Left colon (tissue), 2 donors: ENCODE measurements at places on chromosomes 7 and 10.

GRCh38 chr7:51455086-51455485 is 138.5 kb upstream of the COBL start:
- no peak for DNase-seq

DNA sequence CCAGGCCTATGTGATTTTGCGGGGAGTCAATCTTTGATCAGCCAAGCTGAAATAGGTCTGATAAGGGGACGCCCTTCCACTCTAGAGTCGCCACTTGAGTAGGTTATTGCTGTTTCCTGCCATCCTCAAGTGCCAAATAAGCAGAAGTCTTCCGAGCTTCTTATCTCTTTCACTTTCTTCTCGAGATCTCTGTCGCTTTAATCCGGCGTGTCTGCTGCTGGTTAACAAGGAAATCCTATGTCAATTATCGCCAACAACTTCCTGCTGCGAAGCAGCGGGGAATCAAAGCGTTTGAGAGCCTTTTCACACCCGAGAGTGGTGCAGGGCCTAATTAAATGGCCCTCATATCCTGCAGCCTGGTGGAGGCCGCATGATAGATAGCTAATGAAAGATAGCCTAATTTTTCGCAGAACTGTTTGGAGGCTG is 215.9 kb downstream of the RAB11FIP2 start:
- DNase-seq = peak; percentile 39

GRCh38 chr7:6443372-6443941 is 4.3 kb downstream of the DAGLB start:
- DNase-seq = no peak

GRCh38 chr7:129557686-129558481 is 53.6 kb upstream of the NRF1 start:
- no peak for DNase-seq

DNA sequence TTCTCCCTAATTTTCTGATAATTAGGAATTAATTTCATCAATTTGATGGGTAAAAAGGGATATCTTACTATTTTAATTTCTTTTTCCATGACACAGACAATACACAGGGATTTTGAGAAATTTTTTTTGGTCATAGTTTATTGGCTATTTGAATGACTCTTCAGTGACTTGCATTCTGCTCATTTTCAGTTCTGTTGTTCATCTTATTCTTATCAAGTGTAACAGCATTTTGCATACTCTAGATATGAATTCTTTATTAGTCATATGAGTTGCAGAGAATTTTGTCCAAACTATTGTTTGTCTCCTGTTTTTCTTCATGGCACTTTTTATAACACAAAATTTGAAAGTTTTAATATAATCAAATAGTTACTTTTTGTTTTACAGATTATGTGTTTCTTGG is 41.7 kb downstream of the MKLN1 start:
- no peak for DNase-seq

- DNase-seq = no peak
These were observed 665.6 kb downstream of the MAGI2 start for GRCh38 chr7:78787854-78788253.

- DNase-seq = no peak
These were observed 303.0 kb upstream of the DKK1 start for GRCh38 chr10:52011118-52011517.

- DNase-seq = no peak
These were observed 577.3 kb upstream of the GALNT17 start for GRCh38 chr7:70554646-70555045.

DNA sequence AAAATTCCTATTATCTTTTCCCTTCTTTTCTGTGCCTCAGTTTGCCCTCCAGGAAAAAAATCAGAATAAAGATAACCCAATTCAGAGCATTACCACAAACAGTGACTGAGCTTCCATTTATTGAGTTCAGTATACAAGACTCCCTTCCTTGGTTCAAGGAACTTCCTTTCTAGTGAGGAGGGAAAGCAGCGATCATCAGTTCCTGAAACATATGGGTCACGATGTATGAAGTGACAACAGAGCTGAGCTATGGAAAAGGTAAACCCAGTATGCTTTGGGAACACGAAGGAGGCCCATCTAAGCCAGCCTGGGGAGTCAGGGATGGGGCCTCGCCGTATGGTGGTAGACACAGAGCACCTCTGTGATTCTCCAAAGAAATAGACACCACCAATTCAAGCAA is 15.8 kb downstream of the C10orf71 start:
- DNase-seq = no peak

- no peak for DNase-seq
These were observed 101.5 kb downstream of the ZNF92 start for GRCh38 chr7:65475040-65475726.

DNA sequence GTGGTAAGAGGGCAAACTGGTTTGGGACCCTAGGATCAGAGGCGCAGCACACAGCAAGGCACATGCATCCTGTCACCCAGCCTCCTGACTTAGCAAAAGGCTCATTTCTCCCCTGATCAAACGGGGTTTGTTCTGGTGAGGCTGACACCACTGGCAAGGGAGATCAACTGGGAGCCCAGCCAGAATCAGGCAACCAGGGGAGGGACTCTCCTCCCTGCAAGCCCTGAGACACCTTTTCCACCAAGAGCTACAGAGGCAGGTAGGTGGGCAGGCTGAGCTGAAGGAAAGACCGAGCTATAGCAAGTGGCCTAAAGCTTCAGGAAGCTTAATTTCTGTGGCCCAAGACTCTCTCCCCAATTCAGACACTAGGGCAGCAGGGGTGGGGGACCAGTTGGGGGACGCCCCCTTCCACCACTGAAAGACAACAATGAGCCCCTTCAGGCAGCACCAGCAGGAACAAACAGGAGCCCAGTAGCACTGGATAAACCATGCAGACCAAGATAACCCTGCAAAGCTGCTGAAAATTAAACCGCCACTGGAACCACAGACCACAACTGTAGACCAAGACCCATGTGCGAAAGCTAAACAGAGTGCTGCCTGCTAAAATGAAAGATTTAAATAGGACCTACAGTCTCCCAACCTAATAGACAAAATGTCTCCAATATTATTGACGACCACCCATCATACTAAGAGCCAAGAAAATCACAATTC is 27.1 kb upstream of the SAR1A start:
- DNase-seq = no peak

DNA sequence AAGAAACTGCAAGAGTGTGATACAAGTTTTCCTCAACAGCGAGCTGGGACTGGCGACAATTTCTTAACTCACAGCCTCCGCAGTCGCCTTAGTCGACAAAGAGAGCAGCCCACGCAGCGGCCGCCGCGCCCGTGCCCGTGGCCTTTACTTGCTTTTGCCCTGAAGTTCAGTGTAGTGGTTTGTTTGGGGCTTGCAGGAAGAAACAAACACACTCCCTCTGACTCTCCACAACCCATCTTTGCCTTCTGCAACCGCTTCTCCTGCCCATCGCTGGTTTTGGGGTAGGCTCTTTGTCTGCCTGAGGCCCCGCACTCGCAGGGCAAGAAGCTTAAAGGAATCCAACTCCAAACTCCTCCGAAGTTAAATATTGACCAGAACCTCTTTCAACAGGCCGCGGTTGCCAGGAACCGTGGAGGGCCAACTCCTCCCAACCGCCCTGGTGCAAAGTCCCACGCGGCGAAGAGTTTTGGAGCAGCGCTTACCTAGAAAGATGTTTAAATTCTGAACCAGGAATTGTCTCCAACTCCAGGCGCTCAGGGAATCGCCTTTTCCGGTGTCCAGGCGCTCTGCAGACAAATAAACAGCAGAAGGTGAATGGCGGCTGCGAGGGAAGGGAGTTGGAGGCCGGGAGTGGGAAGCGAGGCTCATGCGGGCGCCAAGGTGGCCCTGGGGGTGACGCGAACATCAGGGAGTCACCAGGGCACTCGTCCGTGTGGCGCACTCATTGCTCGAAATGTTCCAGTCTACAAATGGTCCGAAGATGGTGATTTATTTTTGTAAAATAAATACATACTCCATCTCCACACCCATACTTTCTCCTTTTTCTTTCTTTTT is 8.3 kb downstream of the HOXA4 start:
- peak; percentile 77 for DNase-seq

DNA sequence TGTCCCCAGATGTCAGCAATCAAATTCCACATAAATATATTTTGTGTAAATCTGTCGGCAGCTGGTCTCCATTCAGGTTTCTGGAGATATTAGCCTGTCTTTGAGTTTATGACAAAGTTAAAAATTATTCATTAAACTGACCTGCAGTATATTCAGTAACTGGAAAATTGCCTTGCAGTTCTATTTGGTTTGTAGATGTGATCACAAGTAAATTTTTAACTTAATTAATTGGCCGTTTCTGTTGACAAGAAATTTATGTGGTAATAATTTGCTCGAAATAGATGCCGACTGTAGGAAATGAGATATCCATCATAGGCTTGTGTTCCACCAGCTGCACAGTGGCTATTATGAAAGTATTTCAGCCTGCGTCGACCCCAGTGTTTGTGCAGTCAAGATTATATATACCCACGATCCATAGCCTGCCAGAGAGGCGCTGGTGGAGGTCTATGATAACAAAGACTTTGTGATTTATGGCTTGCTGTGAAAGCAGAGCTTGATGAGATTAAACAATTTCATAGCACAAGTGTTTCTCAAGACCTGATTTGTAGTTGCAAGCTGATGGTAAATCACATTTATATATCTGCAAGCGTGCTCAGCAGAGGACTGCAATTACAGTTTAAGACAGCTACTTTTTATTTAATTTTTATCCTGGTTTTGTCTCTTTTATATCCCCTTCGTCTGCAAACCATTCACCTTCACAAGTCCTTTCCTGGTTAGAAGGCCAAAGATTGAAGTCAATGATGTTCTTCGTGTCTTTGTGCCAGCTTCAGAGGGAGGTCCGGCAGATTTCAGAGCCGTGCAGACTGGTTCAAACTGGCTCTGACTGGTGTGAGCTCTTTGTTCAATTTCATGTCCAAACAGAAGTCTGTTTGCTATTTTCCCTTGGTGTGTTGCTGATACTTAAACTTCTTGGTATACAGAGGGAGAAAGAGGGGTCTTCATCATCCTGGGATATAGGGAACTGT is 850.9 kb downstream of the LRMDA start:
- DNase-seq = no peak

DNA sequence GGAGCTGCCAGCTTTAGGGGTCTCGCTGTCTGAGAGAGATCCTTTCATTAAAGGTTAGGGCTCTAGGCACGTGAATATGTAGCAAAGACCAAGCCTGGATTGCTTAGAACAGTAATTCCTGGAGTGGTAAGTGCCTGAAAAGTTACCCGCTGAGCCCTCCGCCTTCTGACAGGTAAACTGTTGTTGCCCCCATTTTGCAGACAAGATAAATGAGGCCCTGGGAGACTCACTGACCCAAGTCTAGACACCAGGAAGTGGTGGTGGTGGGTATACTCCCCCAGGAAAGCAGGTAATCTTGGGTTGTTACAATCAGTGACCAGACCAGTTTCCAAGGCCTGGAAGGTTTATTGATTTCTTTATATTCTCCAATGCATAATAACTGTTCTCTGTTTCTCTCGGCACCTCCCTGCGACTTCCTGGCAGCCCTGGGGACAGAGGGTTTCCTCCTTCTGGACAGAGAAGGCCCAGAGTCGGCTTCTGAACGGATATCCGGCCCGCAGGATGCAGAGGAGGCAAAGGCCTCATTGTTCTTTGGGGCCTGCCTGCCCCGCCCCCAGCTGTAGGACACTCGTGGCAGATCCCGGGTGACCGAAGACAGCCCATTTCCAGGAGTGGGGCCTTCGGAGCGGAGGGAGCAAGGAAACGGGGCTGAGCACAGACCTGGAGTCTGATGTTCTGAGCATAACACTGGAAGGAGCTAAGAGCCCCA is 1.3 kb upstream of the GRK5 start:
- DNase-seq = peak; percentile 75

DNA sequence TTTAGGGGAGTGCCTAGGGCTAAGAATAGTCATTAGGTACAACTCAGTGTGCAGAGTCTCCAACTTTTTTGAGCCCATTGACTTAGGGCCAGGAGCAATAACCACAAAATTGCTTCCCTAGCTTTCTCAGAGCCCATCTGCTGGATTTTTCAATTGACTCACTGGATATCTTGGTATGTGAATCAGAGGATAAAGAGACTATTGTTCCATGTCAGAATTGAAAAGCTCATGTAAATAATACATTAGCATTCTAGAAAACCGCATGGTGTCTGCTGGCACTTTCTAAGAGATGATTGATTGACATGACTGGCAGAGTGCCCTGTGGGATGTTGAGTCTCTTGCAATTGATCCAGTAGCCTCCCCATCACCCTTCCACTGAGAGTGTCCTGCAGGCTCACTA is 246.2 kb downstream of the CCDC7 start:
- DNase-seq = no peak

DNA sequence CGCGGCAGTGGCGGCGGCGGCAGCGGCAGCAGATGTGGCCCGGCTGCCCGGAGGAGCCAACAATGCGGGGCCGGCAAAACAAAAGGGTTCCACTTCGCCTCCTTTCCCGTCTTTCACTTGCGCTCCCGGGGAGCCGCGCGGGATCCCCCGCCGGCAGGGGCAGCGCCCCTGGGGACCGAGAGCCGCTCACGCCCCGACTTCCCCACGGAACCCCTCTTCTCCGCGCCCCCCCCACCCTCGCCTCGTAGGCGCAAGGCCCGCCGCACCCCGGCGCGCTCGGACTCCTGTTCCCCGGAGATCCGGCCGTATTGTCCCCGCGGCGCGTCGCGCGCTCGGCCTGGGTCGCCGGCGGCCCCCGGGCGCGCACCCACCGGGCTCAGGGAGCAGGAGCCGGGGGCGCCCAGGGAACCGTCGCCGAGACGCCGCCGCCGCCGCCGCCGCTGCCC is 854 bp downstream of the CTBP2 start:
- DNase-seq = peak; percentile 61

DNA sequence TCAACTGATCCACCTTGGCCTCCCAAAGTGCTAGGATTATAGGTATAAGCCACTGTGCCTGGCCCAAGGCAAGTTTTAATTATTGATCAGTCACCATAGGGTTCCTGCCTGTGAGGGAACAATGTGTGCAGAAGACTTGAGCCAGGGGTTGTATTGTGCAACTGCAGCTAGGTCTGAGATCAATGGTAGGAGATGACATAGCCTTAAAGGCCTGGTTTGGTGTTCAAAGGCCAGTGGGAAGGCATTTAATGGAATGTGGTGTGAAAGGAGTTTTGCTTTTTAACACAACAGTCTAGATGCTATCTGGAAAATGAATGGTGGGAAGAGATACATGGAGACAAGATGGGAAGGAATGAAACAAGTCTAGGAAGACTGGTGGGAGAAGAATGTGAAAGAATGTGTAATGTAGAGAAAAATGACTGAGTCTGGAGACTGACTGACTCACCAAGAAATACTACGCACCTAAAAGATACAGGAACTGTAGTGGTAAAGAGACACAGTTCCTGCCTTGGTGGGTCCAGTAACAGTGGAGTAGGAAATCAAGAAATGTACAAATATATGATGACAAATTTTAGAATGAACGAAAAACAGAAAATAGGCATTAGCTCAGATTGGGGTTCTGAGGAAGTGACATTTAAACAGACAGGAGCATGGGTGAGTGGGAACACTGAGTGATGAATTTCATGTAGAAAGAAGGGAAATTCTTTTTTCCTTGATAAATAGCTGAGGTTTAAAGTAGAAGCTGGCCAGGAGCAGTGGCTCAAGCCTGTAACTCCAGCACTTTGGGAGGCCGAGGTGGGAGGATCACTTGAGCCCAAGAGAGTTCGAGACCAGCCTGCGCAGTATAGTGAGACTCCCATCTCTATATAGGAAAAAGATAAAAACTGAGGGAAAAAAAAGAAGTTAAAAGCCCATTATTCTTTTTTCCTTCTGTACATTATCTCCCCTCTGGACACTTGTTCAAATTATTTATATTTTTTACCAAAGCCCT is 9.4 kb downstream of the HNRNPF start:
- no peak for DNase-seq
